ENCODE measurements at places on chromosomes 2 and 18.

GRCh38 chr2:29174937-29175336 lies 59.7 kb downstream of the CLIP4 start:
- DNase-seq = no peak

GRCh38 chr18:45111502-45111848 lies 430.8 kb downstream of the SETBP1 start:
- DNase-seq = no peak

DNA sequence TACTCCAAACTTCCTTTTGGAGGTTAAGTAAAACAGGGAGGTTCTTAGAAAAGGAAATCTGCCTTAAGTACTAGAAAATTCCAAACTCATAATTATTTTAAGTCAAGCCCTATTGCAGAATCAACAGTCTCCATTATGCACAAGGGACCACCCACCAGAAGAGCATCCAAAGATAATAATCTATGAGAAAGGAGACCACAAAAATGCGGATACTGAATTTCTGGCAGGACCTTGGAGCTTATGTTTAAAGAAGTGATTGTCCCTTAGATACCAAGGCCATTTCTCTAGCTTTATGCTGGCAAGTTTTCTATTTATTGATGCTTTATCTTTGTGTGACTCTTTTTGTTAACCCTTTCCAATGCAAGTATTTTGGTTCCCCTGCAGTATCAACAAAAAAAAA lies 404.0 kb upstream of the MMADHC start:
- no peak for DNase-seq

DNA sequence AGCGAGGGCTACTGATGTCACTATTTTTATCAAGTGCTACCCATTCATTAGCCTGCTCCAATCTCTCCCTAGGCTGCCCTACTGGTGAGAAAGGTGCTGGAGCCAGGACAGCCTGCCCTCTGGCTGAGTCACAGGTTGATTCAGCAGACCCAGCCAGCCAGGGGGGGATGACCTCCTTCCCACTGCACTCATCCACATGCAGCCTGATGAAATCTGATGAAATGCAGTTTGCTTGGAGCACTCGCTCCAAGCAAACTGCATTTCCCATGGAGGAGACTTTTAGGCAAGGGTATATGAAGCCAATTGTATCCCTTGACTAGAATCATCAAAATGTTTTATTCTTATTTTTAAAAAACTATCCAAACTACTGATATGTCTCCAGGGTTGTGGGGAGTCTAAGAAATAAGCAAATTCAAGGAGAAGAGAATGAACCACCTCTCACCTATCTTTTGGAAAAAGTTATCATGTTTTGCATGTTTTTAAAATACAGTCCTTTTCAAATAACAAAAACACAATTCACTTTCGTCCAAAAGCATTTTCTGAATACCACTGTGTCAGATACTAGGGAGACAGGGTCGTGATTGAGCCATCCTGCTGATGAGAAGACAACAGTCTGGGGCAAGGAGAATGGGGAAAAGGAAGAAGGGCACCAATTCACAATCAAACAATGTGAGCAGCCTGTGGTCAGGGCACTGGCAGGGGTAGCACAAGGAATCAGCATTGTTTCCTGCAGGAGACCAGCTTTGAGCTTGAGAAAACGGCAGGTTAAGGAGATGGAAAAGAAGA lies 128.3 kb downstream of the AFF3 start:
- DNase-seq = no peak

- DNase-seq = no peak
Observed at GRCh38 chr2:232008907-232009638, 47.6 kb downstream of the DIS3L2 start.

DNA sequence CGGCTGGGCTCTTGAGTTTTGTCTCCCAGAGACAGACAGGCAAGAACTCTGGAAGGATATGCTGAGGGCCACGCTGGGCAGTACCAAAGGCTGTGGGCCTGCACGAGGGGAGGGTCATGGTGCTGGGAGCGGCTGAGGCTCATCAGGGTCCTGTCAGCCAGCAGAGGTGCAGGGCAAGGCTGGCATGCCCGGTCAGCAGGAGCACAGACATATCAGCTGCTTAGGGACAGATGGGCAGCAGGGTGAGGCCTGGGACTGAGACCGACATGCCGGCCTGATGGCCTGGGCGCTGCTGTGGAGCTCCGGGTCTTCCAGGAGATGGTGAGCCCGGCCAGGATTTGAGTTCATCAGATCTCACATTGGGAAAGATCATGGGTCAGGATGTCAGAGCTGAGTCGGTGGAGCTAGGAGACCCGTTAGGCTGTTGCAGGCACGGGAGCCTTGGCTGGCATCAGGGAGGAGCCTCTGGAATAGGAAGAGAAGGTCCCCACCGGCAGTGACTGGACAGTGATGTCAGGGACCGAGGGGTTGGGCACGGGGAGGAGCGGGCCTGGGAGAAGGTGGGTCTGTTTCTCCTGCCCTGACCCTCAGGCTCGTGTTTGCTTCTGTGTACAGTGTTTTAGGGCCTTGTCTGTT lies 18.8 kb downstream of the CNDP2 start:
- DNase-seq = no peak

DNA sequence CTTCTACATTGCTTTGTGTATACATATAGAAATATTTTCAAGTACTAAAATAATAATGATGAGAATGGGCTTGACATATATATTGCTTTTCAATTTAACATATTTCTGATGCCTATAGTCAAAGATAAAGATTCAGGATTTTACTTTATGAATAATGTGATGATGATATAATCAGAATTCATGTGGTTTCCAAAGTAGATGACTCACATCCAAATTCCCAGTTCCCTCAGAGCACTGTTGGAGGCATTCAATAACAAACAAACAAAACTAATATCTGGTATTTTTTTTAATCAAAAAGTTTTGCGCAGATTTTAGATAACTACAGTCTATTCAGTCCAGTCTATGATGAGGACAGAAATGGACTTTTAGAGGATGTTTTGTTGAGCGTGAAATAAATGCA lies 2094.5 kb upstream of the CELF4 start:
- no peak for DNase-seq

DNA sequence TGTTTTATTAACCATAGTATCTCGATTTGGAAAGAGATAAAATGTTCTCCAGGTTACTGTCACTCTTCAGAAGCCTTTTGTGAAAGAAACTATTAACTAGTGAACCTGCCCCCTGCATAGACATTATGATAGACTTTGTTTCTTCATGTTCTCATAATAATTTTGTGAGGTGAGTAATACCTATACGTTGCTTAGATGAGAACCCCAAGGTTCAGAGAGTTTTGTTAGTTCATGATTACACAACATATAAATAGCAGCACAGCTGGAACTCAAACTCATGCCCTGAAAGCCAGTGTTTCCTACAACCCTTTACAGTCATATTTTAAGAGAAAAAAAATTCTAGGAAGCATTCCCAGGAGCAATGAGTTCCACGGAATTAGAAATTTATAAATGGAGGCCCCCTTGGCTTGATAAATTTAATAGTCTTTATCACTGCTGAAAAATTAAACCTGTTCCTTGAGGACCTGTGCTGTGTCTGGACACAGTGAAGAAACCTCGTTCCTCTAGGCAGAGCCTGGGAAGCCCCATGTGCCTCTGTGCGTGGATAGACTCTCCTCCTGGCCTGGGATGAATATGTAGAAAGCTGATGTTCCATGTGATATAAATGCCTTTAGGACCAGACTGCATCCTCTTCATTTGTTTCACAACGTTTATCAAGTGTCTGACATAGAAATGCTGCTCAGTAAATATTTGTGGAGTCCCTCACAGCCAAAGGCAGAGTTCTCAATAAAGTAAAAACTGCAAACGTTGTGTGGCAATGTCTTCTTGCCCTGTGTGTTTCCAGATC lies 1257.0 kb upstream of the GYPC start:
- no peak for DNase-seq

GRCh38 chr2:207091928-207092327 lies 73.8 kb downstream of the KLF7 start:
- DNase-seq = no peak

GRCh38 chr2:85662899-85663593 lies 5.0 kb downstream of the SFTPB start:
- no peak for DNase-seq

GRCh38 chr2:186984481-186984880 lies 135.5 kb upstream of the ZSWIM2 start:
- DNase-seq = no peak

- DNase-seq = no peak
Observed at GRCh38 chr2:168357797-168358472, 98.1 kb upstream of the CERS6 start.

- no peak for DNase-seq
Observed at GRCh38 chr18:22260208-22260820, 90.9 kb downstream of the GATA6 start.

DNA sequence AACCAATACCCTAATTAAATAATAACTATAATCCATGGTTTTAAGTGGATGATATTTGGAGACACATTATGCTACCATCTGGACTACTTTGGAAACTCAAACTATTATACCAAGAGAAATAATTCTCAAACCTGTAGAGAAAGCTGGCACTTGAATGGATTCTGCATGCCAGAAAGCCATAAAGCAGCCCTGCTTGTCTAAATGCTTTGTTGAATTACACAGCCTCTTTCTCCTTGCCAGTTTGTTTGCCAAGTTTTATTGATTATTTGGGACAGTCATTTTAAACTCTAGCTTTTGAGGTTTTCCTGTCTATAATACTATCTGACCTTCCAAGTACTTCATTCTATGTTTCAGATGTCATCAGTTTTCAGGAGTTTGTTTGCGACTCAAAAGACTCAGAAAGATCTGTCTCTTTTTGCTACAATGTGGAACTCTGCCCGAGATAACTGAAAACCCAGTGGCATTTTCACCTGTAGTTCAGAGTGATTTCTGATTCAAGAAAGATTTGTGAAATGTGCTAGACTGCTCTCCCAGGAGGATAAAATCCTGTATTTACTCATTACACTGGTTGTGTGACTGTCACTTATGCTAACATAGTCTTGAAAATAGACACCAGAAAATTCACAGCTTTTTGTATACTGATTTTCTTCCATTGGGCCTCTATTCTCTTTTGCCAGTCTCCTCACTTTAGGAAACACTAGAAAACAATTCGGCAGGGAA lies 29.2 kb upstream of the MBOAT2 start:
- DNase-seq = no peak

DNA sequence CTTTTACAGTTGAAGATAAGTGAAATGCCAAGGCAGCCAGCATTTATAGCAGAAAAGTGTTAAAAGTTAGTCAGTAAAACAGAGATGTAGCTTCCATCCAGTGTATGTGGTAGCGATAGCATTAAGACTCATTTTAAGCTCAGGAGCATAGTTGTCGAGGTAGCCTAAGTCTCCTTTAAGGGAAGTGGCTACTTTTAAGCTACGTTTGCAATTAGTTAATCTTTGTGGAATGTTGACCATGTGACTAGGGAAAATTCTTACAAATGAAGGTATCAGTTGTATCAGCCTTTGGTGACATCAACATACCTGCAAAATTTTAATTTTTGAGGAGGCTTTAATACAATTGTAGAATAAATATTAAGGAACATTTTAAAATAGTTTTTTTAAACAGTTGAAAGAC lies 61.9 kb downstream of the LHCGR start:
- DNase-seq = no peak

DNA sequence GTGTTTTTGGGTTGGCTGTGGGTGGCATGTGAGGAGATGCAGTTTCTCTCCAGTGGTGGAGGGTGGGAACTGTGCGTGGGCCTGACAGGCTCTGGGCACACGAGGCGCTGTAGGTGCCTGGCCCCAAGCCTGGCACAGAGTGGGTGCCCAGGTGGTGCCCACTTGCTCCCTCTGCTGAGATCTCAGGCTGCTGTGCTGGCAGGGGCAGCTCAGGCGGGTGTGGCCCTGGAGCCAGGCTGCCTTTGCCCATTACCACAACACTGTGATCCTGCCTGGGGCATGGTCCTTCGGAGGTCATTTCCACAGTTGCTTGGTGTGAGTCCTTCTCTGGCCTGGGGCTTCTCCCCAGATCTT lies 20.4 kb downstream of the TSHZ1 start:
- no peak for DNase-seq

DNA sequence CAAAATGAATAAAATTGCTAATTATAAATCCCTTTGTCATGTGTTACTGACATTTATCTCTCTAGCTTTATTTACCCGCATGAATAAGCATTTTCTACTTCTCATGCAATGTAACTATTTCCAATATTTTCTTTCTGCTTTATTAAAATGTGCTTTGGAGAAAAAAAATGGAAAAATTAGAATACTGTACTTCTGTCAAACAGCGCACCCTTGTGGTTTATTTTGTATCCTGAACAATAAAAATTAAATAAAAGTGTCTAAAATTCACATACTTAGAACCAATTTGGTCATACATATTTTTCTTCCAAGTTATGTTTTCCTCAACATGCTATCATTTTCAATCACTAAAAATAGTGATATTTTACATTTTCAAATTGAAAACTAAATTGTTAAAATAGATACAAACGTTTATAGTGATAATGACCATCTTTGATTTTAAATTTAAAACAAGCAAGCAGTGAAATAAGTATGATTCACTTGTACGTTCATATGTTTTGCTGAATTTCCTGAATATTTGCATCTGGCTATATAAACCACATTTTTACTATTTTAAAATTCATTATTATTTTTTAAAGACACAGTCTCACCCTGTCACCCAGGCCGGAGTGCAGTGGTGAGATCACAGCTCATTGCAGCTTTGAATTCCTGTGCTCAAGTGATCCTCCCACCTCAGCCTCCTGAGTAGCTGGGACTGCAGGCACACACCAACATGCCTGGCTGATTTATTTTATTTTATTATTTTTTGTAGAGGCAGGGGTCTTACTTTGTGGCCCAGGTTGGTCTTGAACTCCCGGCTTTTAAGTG lies 95.9 kb upstream of the GRB14 start:
- DNase-seq = no peak

DNA sequence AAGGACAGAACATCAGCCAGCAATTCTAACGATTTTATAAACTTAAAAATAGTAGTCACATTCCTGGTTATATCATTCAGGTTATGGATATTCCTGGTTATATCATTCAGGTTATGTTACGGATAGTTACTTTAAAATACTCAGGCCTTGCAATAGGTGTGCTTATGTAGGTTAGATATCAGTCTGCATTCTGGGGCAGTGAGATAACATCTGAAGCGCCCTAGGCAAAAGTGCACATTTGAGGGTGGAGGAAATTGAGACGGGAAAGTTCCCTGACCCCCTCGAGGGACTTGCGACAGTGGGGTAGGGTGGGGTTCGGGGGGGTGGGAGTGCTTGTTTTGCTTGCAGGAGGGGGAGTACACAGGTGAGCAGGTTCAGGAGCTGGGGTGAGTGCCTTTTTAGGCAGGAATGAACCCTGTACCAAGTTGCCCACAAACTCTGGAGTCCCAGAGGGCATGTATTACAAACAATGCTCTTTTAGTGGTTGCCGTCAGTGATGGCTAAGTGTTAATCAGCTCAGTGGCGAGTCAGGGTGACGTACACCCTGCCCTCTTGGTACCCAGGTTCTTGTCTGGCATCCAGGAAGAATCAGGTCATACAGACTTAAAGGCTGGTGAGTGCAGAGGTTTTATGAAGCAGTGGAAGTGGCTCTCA lies 31.8 kb downstream of the CREG2 start:
- DNase-seq = no peak

GRCh38 chr18:32138332-32138982 lies 46.8 kb downstream of the RNF138 start:
- no peak for DNase-seq

DNA sequence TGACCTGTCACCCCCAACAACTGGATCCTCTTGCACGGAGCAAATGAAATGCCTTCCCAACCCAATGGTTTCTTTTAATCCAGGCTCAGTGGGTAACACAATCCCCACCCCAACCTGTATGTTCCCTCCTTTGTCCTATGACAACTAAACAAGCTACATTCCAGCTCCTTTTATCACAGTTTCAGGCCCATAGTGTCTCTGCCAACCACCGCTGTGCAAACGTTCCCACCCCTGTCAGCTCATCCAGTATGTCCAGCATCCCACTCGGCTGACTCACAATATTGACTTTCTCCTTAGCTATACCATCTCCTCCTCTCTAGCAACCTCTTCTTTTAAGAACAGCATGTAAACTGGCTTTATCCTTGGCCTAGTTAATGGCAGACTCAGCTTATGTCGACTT lies 117.9 kb upstream of the PPP1CB start:
- DNase-seq = no peak

Measured in activated T-helper 1 cell treated with anti-CD3 and anti-CD28 coated beads, Interleukin-2, amount 50 U/mL, for 16 hours (primary cell).